Stimulated activated CD8-positive, alpha-beta memory T cell treated with anti-CD3 and anti-CD28 coated beads, Interleukin-7, amount 100 ng/mL, for 1 hour (primary cell): ENCODE measurements at places on chromosomes 5 and 9.

DNA sequence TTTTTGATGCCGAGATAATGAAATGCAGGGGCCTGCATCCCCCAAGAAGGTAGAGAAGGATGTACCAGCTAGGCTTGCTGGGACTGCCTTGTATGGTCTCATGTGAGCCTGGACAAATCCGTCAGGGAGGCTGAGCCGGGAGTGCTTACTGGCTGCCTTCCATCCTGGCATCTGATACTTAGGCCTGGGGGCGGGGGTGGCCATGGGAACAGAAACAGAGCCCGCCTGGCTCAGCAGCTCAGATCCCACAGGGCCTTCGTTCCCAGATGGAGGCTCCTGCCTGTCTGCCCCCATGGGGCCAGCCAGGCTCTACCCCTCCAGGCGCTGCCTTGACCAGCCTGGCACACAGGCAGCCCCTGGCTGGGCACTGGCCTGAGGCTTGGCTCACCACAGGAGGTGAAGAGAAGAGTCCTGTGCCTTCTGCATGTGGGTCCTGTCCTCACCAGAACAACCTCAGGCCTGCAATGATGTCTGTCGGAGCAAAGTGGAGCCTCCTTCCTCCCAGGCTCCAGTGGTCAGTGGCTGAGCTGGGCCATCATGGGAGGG, 10.5 kb upstream of the SPATA31E1 start:
- DNase-seq, result no peak

DNA sequence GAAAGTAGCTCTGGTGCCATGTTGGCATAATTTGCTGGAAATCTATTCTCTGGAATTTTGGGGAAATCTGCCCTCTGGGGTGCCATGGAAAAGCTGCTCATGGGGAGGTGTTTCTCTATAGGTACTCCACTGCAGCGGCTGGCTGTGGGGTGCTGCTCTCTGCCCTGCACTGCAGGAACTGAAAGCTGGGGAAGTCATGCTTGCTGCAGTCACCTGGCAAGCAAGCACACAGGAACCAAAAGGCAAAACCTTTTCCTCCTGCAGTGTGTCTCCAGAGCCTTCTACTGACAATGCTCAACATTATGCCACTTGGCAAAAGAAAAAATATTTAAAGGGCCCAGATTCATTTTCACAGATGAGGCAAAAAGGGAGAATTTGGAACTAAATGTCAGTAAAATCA, 25.8 kb upstream of the CARNMT1 start:
- DNase-seq, result no peak

DNA sequence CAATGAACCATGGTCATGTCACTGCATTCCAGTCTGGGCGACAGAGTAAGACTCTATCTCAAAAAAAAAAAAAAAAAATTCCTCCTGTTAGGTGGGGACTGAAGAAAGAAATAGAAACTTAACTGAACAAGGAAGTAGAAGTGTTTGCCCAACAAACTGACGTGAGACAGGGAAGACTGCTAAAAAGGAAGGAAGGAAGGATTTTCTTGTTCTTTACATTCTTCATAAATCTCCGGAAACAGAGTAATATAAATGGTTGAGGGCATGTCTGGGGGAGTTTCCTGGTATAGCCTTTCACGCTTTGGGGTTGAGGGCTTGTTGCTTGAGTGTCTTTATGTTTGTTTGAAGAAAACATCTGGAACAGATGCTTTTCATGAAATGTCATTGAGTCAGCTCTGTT, 3.1 kb downstream of the TOR1B start:
- no peak for DNase-seq

DNA sequence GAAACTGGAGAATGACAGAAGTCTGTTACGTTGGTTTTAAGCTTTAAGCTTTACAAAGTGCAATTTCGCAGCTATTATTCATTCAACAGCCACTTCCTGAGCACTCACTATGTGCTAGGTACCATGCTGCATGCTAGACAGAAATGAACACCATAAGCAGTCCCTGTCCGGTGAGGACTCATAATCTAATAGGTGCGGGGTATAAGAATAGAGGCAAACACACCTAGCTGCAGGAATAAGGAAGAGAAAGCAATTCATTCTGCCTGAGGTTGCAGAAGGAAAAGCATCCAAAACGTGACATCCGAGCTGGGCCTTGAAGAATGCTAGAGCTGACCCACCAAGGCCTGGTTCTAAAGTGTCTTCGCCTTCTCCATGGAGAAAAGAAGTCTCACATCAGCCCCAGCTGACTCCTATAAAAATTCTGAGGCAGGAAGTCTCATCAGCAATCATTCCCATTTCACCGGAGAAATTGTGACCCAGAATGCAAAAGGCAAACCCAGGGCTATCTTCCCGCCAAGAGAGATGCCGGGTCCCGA, 542 bp downstream of the FKBP15 start:
- DNase-seq, result no peak

- DNase-seq, result no peak
Observed at GRCh38 chr5:66516550-66516949, 79.6 kb upstream of the MAST4 start.

DNA sequence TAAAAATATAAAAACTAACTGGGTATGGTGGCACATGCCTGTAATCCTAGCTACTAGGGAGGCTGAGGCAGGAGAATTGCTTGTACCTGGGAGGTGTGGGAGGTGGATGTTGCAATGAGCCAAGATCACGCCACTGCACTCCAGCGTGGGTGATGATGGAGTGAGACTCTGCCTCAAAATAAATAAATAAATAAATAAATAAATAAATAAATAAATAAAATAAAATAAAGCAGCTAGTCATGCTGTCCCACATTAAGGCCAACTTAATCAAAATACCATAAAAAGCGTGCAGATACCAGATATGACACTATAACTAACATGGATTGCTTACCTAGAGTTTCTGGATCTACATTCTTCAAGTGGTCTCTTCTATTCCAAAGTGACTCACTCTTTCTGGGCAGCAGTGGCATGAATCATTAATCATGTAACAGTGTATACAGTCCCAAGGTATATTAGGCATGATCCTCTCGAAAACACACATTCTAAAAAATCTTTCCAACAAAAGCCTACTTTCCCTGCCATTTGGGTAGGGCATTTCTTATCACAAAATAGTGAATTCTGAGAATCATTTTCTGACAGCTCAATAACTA, 187.1 kb downstream of the ELAVL2 start:
- DNase-seq, result no peak

- no peak for DNase-seq
Observed at GRCh38 chr5:178537467-178538371, 52.5 kb downstream of the COL23A1 start.

GRCh38 chr9:92632641-92633040, 37.3 kb downstream of the IPPK start:
- no peak for DNase-seq

DNA sequence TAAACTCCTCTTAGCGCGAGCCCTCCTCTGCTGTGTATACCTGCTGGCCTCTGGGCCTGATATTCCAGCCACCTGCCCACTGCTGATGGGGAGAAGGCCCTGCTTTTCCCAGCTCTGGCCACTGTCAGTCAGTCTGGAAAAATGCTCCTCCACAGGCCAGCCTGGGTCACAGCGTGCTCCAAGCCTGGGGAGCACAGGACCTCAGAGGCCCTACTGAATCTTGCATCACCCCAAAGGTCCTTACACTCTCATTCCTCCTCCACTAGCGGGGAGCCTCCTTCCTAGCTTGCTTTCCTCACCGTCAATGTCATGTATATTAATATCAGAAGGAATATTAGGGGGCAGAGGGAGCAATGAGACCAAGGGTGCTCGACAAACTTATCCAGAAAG, 73.7 kb downstream of the SHB start:
- DNase-seq, result no peak

GRCh38 chr5:133364936-133365707, 247.2 kb downstream of the FSTL4 start:
- no peak for DNase-seq
